ENCODE measurements at places on chromosomes 11 and 22. TPM values are rescaled to one million over a fixed set of nuclear protein-coding genes. Genes with fewer than 3 reads are reported as not detected.
A peak's percentile ranks its signal among the peaks of the same experiment; 100 is the strongest.

DNA sequence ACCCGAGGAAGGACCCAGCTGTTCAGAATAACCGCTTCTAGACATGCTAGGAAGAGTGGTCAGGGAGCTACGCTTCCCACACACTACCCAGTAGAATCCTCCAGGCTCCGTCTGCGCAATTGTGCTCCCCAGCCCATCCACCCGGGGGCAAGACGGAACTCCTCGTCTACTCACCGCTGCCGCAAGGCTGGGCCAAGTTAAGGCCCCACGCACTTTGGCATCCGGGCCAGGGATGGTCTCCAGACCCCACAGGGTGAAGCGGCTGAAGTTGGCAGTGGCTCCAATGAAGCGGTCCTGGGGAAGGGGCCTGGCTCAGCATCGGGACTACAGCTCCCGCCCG, 757 bp downstream of the RNASEH2C start:
- DNase-seq, result peak; percentile 46

DNA sequence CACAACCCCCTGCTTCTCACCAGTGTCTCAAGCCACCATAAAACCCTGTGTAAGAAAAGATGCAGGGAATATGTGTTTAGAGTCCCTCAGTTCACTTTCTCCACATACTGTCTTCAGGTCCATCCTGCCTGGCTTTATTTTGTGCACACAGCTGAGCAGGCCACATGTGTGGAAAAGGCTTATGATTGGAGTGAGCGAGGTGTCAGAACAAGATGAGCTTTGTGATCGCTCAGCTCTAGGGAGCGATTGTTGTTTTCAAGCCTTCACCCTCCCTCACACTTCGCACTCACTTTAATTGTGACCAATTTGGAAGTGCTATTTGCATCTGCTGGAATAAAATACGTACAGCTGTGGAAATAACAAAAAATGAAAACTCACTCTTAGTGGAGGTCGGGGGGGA, 931.1 kb upstream of the TENM4 start:
- no peak for DNase-seq

- DNase-seq, result no peak
Observed at GRCh38 chr11:66637557-66638176, 836 bp upstream of the RBM4 start.

DNA sequence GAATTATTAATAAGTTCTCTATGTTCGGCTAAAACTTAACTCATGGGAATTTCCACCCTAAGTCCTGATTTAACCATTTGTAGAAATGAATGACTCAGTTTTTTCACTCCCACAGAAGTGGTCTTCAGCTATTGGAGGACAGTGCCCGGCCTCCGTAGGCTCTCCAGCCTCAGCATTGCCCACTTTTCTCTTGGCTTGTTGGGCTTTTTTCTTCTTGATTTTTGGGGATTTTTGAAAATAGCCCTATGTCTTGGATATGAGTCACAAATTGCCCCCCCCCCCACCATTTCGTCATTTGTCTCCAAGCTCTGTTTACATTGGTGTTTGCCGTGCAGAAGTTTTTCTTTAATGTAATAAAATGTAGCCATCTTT, 66.7 kb downstream of the PACS1 start:
- no peak for DNase-seq

- no peak for DNase-seq
Observed at GRCh38 chr11:94647926-94648325, 80.8 kb downstream of the PIWIL4 start.

DNA sequence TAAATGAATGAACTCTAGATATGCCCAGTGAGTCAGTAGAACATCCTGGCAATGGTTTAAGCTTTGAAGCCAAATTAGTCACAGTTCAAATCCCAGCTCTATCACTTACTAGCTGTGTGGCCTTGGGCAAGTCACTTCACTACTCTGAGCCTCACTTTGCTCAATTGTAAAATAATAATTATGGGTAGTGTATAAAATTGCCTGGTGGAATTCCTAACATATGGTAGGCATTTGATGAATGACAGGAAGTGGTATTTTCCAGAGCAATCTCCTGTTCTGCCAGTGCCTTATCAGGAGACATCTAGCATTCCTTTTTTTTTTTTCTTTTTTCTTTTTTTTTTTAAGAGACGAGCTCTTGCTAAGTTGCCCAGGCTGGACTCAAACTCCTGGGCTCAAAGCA, 13.0 kb downstream of the SCN4B start:
- no peak for DNase-seq

DNA sequence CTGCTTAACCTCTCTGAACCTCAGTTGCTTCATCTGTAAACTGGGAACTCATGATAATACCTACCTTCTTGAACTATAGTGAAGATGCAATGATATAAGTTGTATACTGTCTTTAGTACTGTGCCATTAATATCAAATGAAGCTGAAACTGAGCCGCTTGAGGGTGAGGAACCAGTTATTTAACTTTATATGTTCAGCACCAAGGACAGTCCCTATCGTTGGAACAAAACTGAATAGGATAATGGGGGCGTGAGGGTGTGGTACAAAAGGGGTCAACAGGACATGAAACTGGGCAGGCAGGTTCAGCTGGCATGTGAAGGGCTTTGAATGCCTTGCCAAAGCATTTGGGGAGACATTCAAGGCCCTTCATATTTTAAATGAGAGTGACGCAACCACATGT, 112.6 kb downstream of the C11orf91 start:
- DNase-seq, result no peak

DNA sequence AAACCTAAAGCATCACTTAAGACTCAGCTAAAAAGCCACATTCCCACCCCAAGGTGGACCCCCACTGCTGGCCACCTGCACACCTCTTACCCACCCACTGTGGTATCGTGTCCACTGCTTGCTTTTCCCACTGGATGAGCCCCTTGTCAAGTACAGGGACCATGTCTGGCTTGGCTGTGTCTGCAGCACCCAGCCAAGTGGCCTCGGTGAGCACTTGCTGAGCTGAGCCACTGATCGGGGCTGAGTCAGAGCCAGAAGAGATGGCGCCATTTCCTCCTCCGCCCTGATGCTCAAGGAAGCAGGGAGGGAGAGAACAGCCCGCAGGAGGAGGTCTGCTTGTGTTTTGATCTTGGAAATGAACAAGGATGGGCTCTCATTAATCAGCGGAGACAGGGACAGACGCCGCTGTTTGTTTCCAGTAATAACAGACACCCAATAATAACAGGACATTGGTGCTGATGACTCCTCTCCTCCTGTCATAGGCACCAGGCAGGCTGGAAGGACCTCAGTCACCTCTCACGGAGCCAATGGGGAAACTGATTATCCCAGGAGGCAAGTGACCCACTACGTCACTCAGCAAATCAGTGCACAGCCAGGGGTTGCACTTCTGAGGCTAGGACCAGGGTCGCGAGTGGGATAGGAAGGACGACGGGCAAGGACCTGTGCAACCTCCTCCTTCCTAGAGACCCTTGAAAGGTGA, 85.2 kb upstream of the RTL6 start:
- no peak for DNase-seq

DNA sequence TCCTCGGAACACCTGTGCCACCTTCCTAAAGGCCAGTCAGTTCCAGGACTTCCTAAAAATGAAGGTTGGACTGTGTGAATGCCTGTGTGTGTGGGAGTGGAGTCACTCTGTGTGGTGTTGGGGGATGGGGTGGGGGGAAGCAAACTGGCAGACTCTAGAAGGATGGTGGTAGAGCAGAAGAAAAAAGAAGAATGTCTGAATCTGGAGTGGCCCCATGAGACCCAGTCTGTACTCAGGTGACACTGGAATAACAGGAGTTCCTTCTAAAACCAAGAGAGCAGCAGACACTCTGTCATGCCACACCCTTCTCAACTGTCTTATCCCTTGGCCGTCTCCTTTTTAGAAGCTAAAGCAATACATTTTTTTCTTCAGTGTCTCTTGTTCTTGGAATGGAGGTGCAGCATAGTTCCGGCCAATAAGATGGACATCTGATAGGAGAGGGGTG, 82.9 kb downstream of the MAML2 start:
- no peak for DNase-seq

DNA sequence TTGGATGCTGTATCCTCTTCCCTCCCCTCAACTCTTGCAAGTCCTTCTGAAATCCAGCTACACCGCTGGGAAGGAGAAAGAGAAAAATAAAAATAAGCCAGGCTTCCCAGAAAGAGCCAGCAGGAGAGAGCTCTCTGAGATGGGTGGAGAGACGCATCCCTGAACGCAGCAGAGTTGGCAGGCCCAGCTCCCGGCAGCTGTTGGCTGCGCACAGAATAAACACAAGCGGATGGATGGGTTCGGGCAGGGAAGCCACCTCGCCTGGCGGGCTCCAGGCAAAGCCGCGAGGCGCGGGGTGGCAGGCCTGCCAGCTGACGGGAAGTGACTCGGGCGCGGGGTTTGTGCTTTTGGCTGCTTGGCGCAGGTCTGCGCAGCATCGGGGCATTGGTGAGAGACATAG, 537.7 kb downstream of the MIAT start:
- DNase-seq, result no peak

DNA sequence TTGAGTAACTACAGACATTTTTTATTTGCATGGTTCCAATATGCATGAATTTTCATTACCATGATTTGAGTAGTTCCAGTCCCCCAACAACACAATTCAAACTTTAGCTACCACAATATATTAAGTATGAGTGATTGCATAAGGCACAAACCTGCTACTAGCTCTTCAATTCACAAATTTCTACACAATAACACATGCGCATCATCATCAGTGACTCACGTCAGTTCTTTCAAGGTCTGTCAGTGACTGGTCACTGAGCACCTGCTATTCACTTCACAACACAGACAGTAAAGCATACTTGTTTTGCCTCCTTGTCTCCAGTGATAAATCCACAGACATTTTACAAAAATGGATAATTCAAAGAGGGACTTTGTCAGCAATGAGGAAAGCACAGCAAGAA, 435.1 kb upstream of the CCDC90B start:
- no peak for DNase-seq

DNA sequence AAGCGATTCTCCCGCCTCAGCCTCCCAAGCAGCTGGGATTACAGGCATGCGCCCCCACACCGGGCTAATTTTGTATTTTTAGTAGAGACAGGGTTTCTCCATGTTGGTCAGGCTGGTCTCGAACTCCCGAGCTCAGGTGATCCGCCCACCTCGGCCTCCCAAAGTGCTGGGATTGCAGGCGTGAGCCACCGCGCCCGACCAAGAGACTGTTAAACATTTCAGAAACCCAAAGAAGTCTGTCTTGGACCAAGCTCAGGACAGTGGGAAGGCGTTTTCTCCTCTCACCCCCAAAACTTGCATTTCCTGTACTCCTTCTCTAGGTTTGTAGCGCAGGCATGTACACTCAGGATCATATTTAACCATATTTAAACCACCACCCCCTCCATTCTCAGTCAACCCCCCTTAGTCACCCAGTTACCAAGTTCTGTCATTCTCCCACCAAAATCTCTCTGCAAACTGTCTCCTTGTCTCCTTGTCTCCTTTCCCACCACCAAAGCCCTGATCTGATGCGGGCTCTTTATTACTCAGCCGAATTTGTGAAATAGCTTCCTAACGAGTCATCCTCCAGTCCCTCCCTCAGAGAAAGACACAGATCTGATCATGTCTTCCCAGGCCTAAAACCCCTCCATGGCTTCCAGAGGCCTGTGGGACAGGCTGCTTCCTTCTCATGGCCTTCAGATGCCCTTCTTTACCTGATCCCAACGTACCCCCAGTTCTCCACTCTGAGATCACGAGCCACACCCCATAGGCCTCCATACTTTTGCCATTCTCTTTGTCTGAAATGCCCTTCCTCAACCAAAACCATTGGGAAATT, 29.0 kb upstream of the CREB3L1 start:
- DNase-seq, result peak; percentile 33

- DNase-seq, result no peak
Observed at GRCh38 chr11:112477581-112478317, 217.1 kb upstream of the PLET1 start.

DNA sequence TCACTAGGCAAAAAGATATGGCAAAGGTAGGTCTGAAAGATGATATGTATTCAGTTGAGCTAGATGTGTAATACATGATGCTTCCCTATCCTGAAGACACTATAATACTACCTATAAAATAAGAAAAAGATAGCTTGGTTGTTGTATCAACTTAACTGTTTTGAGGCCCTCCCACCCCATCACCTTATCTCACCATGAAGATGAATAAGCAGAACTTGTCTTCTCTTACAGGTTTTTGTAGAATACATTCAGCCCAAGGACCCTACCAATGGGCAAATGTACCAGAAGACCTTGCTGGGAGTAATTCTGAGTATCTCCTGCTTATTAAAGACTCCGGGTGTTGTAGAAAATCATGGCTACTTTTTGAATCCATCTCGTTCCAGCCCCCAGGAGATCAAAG, 13.9 kb downstream of the UBE4A start:
- no peak for DNase-seq

DNA sequence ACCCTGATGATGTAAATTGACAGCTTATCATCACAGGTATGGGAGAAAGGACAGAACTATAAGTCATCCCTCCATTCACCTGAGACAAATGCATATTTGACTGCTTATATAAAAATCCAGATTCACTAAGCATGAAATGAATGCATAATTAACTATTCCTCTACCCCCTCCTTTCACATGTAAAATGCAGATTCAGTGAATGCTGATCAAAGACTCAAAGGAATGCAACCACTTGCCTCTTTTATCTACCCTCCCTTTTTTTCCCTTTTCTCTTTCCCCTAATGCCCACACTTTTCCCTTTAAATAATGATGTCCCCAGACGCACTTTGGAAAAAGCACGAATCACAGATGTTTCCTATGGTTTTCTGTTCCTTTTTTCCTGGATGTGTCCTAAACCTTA, 4.5 kb upstream of the PLAAT4 start:
- no peak for DNase-seq

- DNase-seq, result peak; percentile 80
Observed at GRCh38 chr11:112219476-112220232, 6.6 kb upstream of the PTS start.

- DNase-seq, result peak; percentile 22
Observed at GRCh38 chr22:17774206-17774925, at the start of gene BID. TSS of gene BID (minus strand) at chr22:17774469. CDS start at chr22:17750116, 24,353 bp downstream.

- DNase-seq, result no peak
Observed at GRCh38 chr11:68016161-68016903, 6.2 kb downstream of the ALDH3B1 start.

DNA sequence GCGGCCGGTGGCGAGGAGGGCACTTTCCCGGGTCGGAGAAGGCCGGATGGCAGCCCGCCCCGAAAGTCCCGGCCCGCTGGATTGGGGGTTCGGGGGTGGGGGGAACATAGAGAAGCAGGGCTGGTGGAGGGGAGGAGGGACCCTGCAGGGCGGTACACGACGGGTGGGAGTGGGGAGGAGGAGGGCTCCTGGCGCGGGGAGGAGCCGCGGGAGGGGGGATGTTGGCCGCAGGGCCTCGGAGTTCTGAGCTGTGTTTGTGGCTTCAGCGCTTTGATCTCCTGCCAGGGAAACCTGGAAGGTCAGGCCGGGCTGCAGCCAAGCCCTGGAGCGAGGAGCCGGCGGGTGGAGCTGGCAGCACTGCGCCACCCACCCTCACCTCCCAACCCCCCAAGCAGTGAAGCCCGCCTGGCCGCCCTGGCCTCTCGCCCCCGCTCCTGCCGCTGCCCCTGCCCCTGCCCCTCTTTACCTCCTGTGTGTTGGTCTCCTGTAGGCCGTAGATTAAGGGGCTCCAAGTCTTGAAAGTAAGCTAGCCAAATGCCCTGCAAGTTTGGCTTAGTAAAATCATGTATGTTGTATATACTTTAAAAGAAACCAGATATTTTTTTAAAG, 30.9 kb downstream of the C22orf31 start:
- DNase-seq, result peak; percentile 82

The MYOD1 gene
- not detected for total RNA-seq

The MS4A7 gene
- total RNA-seq, result not detected

The LRRC51 gene
- total RNA-seq, result 3.8 TPM

The JRKL gene
- 7.6 TPM for total RNA-seq
